ENCODE measurements at places on chromosomes 5 and 9. TPM values are rescaled to one million over a fixed set of nuclear protein-coding genes. Genes with fewer than 3 reads are reported as not detected.

DNA sequence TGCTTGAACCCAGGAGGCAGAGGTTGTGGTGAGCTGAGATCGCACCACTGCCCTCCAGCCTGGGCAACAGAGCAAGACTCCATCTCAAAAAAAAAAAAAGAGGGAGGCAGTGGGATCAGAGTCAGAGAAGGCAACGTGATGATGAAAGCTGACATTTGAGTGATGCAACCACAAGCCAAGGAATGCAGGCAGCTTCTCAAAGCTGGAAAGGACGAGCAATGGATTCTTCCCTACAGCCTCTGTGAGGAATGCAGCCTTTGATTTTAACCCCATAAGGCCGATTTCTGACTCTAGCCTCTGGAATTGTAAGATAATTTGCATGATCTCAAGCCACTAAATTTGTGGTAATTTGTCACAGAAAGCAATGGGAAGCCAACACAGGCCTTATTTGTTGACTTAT lies 9.8 kb downstream of the TGFBI start:
- DNase-seq: no peak

DNA sequence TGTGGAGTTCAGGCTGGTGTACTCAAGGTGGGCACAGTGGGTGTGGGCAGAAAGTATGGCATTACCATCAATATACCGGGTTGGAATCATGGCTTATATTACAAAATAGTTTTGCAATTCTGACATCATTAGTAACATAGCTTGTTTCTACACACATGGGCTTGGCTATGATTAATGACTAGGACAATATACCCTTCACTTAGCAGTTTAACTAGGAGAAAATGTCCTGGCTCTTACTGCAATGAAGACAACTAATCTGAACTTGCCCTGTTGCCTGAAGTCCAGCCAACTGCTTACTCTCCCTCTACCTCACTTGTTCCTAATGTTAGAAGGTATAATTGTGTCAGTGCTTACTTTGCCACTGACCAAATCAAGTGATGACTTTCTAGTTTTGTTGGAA lies 612.5 kb downstream of the EFNA5 start:
- no peak for DNase-seq

DNA sequence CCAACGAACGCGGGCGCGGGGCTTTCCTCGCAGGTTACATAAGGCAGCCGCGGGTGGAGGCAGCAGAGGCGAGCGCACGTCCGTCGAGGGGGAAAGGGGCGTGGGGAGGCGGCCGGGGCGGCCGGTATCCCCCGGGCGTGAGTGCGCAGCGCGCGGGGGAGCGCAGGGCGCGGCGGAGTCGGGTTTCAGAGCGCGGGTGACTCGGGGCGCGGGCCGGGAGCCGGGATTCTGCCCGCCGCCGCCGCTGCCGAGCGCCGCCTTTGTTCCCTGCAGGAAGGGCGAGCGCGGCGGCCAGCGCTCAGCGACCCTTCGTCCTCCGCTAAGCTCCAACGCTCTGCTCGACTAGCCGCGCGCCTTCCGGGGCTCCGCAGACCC lies at the start of gene COL15A1:
TSS of gene COL15A1 (plus strand) at position 226 of the 375 bp plus-strand sequence. CDS start 155 bp downstream, outside the sequence.
- no peak for DNase-seq

DNA sequence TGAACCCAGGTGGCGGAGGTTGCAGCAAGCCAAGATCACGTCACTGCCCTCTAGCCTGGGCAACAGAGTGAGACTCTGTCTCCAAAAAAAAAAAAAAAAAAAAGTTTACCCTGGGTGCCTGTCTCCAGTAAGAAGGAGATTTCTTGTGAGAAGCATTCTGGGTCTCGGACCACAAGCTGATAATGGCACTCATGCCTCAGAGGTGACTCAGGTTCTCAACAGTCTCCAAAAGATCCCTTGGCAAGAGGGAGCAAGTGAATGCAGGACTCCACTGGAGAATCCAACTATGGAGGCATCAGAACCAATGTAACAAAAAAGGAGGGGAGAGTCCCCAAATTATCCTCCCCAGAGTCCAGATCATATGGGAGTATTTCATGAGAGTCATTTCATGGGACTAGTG lies 106.0 kb upstream of the LRRTM2 start:
- no peak for DNase-seq

DNA sequence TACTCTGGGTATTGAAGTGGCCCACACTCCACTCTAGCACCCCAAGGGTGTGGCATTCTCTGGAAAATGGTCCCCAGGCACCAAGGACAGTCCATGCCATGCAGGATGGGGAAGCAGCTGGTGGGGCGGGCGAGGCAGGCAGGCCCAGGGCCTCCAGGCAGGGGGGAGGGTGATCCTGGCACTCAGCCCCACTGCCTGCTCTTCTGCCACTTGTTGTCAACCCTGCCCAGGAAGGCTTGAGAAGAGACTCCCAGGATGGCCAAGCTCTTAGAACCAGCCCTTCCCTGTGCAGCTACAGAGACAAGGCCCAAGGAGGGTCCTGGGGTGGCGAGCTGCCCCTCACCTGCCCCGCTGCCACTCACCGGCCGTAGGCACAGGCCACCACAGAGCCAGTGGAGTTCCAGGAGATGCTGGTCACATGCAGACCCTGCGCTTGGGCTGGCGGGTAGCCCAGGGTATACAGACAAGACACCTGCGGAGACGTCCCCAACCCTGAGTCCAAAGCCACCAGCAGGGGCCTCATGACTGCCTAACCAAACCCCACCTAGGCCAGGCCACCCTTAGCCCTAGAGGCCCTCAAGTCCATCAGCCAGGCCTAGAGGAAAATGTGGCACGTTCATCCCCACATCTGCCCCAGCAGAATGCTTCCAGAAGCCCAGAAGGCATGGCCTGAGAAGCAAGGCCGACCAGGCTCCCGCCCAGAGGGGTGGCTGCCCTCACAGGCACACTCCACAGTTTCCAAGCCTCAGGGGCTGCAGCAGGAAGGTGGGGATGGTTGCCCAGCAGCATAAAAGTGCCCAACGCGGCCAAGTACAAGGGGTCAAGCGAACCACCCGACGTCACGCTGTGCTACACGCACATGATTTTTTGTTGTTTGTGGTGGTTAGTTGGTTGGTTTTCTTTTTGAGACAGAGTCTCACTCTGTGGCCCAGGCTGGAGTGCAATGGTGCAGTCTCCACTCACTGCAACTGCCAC lies 19.8 kb downstream of the DYNC2I2 start:
- DNase-seq: no peak

- DNase-seq: no peak
Measured at GRCh38 chr5:173826428-173827350, 61.5 kb upstream of the CPEB4 start.

DNA sequence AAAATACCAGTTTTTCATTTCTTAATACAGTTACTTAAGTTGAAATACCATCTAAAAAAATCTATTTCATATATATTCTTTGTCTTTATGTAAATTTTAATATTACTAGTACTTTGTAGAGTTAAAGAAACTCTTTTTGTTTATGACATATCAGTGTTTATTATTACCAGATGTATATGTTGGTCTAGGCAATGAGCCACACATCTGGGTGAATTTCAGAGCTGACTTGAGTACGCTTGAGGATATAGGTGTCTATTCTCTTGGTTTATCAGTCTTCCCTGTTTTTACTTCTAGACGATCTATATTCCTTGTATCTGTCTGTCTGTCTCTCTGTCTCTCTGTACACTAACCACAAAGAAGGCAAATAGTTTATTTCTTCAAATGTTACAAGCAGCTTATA lies 2.9 kb downstream of the SMAD5 start:
- DNase-seq: no peak

GRCh38 chr9:116178481-116179211 lies 25.1 kb downstream of the PAPPA start:
- no peak for DNase-seq

- DNase-seq: no peak
Measured at GRCh38 chr9:136847826-136848392, 1.3 kb upstream of the PHPT1 start.

GRCh38 chr5:19855931-19856330 lies 132.1 kb downstream of the CDH18 start:
- no peak for DNase-seq

LEAP2 gene
- polyA plus RNA-seq: 3.7 TPM

PPP2R2B gene
- 12.5 TPM for polyA plus RNA-seq

CCL28 gene
- polyA plus RNA-seq: 4.4 TPM

BTNL8 gene
- 0.44 TPM for polyA plus RNA-seq

All from right renal cortex interstitium (tissue), 3 donors.